ENCODE measurements at places on chromosomes 2 and 18.
A peak's percentile ranks its signal among the peaks of the same experiment; 100 is the strongest.

GRCh38 chr18:3441290-3441689 is 8.7 kb upstream of the TGIF1 start:
- DNase-seq: peak; percentile 32

GRCh38 chr18:35407871-35408481 is 30.8 kb upstream of the ZNF396 start:
- peak; percentile 69 for DNase-seq

DNA sequence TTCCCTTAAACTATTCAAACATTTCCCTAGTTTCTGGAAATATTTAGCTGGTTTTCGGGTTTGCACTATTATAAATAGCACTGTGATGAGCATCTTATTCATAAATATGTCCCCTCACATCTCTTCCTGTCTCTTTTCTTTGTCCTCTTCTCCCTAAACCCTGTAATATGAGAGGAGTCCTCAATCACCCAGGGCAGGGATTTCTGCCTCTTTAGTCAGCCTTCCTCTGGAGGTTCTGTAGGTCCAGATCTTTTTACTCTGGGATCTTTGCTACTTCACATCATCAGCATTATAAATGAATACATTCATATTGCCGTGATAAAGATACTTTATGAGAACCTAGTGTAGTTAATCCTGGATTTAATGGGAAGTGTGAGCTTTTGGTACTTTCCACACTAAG is 87.9 kb upstream of the TTN start:
- DNase-seq: no peak

GRCh38 chr18:13335903-13336302 is 117.3 kb downstream of the LDLRAD4 start:
- no peak for DNase-seq

DNA sequence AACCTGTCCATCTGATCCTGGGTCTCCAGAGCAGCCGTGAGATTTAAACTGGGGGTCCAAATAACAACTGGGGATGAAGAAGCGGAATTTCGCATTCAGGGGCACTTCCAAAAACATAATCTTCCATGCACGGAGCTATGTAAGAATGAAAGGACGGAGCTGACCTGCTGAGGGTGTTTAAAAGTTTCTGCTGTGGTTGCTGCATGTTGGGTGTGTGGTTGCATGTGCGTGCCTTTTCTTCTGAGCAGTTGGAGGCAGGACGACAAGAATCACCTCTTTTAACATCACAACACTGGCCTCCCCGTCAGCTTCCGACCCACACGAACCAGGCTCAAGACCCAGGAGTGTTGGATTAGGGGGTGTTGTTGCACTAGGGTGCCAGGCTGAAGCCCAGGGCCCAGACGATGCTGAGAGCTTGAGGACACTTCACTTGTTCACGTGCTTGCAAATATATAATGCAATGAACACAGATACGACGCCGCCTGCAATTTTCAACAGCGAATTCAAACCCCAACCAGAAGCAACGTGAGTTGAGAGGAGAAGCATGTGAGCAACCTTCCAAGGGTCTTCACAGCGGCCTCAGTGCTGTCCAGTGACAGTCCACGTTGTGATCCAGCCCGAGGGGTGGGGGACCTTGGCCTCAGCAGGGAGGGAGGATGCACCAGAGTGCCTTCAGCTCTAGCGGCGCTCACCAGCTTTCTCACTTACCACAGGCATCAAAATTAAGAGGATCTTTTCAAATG is 76.0 kb upstream of the SALL3 start:
- no peak for DNase-seq

GRCh38 chr2:173760553-173760952 is 204.6 kb downstream of the SP3 start:
- peak; percentile 38 for DNase-seq

DNA sequence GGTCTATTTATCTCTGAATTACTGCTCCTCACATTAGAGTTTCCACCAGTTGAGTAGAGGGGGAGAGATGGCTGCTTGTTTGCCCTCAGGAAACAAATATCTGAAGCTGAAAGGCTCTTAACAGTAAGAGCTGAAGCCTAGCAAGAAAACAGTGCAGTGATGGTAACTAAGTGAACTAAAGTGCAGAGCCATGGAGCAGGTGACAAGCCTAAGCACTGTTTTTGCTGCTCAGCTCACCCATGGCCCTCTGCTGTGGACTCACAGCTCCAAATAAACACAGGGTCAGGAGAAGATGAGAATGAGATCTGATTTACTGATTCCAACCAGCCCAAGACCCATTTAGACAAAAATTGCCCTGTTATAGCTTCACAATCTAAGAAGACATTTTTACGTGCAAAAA is 118.4 kb downstream of the ETAA1 start:
- no peak for DNase-seq

DNA sequence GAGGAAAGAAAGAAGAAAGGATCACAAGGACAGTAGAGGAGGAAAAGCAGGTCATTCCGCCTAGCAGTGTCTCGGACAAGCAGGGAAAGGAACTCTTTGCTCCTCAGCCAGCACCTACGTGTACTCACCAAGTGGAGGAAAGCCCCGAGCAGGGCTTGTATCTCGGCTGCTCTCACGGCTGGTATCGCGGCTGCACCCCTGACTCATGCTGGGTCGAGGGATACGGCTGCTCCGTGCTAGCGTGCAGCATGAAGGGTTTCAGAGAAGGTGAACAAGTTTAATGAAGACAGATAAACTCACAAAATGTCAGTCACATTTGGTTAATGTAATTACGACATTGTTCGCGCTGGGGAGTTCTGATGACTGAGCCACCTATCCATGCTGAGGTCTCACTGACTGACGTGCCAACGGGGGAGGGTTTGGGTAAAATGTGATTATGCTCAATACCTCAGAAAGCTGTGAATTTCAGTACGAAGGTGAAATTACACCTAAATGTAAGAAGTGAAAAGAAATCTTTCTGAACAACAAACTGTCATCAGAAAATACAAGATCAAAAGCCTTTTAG is 112.1 kb upstream of the RNU4ATAC start:
- DNase-seq: no peak

- DNase-seq: no peak
Measured at GRCh38 chr2:128043041-128043440, 15.2 kb upstream of the SAP130 start.

DNA sequence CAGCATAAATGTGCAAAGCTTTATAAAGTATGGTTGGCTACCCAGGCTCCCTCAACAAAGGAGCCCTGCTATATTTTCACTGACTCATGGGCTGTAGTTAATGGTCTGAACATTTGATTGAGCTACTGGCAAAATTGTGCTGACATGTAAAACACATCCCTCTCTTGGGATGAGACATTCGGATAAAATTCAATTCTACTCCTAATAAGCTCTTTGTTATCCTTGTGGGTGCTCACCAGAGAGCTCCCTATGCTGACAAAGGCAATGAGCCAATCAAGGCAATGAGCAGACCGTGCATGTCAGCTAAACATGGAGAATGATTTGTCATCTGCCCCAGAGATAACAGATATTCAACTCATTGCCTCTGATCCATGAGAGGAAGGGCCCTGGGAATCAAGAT is 27.7 kb downstream of the SERPINB8 start:
- peak; percentile 82 for DNase-seq

DNA sequence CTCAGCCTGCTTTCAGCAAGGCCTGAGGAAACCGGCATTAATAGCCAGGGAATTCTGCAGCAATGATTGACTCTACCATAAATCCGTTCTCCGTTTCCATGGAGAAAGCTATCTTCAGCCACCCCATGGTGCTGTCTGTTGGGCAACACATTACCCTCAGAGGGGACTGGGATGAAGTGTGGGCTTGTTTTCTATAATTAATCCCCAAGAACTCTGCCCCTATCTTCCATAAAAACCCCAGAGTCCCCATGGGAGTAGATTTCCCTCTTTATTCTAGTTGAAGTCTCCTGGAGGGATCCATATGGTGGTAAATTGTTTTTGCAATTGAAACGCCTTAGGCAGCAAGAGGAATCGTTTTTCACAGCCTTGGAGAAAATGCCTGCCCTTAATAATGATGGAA is 9.2 kb downstream of the G6PC2 start:
- DNase-seq: no peak

Measured in fibroblast of skin of right biceps (primary cell).